ENCODE measurements at places on chromosomes 13 and 19.

GRCh38 chr13:30002577-30002976 lies 152.2 kb upstream of the UBL3 start:
- no peak for DNase-seq

DNA sequence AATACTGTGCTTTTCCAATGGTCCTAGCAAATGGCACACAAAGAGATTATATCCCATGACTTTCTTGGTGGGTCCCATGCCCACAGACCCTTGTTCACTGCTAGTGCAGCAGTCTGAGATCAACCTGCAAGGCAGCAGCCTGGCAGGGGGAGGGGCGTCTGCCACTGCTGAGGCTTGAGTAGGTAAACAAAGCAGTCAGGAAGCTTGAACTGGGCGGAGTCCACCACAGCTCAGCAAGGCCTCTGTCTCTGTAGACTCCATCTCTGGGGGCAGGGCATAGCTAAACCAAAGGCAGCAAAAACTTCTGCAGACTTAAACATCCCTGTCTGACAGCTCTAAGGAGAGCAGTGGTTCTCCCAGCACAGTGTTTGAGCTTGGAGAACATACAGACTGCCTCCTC lies 82.9 kb downstream of the ZNF737 start:
- DNase-seq = no peak

- no peak for DNase-seq
Observed at GRCh38 chr13:108278466-108278865, 8.9 kb downstream of the TNFSF13B start.

GRCh38 chr13:34258646-34259386 lies 440.9 kb downstream of the RFC3 start:
- DNase-seq = no peak

DNA sequence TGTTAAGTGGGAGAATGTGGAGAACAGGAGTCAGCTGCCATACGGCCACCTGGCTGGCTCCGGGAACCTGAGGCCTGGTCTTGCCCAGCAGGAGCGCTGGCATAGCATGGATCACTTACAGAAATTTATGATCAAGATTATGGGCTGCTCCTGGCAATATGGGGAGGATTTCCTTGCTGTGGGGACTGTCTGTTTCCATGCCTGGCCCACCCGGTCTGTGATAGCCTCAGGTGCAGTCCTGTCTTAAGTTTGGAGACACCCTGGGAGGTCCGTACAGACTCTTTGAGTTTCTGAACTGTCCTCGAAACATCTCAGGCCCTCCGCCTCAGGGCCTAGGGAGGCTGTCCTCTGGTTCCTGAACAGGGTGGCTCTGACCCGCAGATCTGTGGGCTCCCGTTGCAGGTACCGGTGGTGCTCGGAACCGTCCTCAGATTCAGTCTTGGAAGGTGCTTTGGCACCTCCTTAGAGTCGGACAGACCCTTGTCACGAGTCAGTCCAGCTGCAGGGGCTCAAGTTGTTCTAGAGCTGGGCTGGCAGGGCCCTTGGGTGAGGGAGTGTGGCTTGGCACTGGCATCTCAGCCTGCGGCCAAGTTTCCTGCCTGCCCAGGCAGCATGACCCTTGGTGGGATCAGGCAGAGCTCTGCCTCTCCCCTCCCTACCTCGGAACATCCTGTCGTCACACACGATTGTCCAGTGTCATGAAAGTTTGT lies 4.9 kb downstream of the TFDP1 start:
- no peak for DNase-seq

DNA sequence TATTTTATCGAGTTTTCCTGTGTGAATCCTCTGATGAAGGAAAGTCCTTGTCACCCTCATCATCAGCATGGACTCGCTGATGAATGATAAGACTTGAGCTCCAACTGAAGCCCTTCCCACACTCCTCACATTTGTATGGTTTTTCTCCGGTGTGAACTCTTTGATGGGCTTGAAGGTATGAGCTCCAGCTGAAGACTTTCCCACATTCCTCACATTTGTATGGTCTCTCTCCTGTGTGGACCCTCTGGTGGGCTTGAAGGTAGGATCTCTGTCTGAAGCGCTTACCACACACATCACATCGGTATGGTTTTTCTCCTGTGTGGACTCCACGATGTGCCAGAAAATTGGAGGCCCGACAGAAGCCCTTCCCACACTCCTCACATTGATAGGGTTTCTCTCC lies 21.7 kb downstream of the ZNF45 start:
- DNase-seq = no peak

GRCh38 chr13:42395086-42395821 lies 123.3 kb downstream of the AKAP11 start:
- no peak for DNase-seq

GRCh38 chr13:49298903-49299605 lies 51.3 kb downstream of the CDADC1 start:
- DNase-seq = no peak

GRCh38 chr19:10719466-10719961 lies 1.6 kb downstream of the DNM2 start:
- DNase-seq = no peak

DNA sequence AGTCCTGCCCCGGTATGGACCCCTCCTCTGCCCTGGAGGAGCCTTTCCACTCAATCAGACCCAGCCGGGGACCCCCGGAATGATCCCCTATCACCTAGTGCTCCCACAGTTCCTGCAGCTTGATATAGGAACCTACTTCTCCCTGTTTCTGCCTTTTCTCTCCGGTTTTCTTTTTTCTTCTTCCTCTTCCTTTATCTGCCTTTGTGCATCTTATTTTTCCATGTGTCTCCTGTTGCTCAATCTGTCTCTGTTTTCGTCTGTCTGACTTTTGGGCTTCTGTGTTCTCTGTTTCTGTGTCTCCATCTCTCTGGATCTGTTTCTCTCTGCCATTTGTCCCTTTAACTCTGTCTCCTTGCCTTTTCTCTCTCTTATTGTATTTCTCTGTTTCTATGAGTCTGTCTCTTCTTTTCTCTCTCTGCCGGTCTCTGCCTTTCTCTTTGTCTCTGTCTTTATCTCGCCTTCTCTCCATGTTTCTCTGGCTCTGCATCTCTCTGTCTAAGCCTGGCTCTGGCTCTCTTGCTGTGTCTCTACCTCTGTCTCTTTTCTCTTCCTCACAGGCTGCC lies 10.0 kb downstream of the MEGF8 start:
- DNase-seq = no peak

DNA sequence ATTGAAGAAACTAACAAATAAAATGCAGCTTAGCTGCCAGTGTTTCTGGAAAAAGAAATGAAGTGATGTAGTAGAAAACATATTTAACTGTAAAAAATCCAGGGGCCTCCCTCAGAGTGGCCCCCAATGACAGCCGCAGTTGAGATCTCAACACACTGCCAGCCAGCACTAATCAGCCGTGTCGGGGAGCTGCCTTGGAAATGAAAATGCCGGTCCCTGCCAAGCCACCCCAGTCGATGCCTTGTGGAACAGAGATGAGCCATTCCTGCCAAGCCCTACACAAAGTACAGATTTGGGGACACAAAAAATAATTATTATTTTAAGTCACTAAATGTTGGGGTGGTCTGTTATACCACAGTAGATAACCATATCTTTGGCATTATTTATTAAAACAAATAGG lies 1342.4 kb downstream of the EFNB2 start:
- no peak for DNase-seq

GRCh38 chr19:14676762-14677161 lies 2.1 kb upstream of the ADGRE3 start:
- DNase-seq = no peak

DNA sequence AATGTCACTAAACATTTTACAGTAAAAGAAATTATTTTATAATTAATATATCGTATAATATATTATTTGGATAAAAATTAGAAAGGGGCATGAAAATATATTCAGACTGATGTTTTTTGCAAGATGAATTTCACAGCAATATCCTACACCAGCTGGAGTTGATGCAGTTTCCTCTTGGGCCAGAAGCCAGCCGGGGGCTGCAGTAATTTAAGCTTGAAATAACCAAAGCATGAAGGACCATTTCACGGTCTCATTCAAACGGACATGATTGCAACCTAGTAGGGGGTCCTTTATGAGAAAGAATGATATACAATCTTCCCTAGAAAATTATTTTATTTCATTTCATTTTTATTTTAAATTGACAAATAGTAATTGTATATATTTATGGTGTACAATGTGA lies 797.2 kb upstream of the PCDH9 start:
- DNase-seq = no peak

GRCh38 chr19:45901912-45902650 lies at the start of gene MYPOP:
TSS of gene MYPOP (minus strand) at chr19:45902613. CDS start at chr19:45901773, 840 bp downstream.
- DNase-seq = no peak

DNA sequence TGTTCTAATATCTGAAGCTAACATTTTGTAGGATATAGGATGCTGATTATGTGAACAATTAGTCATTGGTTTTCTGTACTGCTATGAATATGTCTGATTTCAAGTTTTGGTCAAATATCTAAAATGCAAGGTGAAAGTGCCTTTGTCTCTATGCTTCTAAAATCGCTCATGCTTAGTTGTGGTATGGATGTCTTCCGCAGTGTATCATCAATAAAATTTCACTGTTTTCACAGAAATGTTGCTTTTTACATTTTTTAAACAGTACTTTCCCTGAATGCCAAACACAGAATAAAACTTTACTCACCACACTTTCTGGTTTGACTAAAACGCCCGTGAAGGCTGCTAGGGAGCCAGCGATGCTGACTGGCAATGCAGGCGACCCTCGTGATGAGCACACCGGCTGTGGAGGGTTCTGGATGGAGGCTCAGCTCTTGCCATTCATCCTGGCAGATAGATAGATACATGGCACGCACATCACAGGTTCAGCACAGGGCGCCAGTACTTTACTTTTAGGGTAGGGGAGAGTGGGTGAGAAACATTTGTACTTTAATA lies 40.1 kb downstream of the SLC7A9 start:
- DNase-seq = no peak

DNA sequence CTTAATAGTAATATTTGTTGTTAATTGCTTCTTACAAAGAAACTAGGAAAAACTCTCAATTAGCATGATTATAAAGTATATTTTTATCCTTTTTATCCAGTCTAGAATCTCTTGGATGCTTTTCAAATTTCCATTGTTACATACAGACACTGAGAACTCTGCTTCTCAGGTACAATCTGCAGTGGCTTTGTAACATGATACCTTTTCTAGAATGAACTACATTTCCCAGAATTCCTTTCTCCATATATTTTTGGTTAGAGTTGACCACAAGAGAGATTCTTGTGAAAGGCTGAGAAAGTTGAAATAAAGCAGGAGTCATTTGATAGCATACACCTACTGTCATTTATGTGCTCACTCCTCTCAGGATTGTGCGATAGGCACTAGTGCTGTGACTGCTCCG lies 148.6 kb downstream of the SLITRK6 start:
- DNase-seq = no peak

DNA sequence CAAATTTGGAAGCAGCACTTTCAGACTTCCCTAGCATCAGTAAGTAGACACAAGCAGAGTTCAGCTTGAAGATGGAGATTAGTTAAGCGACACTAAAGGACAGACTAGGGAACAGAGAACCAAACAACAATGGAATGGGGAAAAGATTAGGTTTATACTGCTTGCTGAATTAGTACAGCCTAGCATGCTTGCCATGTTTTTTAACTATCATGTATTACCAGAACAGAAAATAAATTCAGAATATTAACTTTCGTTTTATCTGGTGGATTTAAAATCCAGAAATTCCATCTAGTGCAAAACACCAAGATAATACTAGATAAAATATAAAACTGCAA lies 451.5 kb upstream of the SLC10A2 start:
- no peak for DNase-seq

- DNase-seq = no peak
Observed at GRCh38 chr19:36409841-36410240, 8.6 kb downstream of the ZFP82 start.

GRCh38 chr13:104086210-104086609 lies 1020.0 kb upstream of the SLC10A2 start:
- no peak for DNase-seq

DNA sequence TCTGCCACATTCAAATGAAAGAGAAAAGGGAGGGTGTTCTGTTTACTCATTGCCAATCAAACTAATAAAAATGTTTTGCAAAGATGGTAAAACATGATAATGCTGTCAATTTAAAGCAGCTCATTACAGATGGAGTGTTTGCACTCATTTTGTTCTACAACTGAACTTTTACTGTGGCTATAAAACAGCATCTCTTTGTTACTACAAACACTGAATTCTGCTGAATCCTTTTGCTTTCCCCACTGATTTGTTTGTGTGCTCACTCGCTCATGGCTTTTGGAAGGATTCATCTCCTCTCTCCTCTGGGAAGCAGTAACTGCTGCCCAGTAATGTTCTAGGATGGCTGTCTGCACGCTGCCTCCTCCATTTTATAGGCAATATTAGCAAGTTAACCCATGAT lies 434.5 kb downstream of the PCDH9 start:
- DNase-seq = no peak
